RCC 7860 (cell line): ENCODE measurements at places on chromosomes 1 and 21.
A peak's percentile ranks its signal among the peaks of the same experiment; 100 is the strongest.

DNA sequence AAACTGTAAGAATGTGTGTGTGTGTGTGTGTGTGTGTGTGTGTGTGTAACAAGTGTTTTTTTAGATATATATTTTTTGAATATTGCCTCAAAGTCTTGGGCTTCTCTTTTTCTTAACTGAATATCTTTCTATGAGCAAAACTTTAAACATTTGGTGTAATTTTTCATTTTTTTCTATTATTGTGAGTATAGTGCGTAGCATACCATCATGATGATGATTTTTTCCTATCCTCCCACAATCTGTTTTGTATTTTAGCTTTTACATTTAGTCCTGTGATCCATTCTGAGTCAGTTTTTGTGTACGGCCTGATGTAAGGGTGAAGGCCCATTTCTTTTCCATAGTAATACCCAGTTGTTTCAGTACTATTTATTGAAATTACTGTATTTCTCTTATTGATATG lies 680.6 kb downstream of the TTLL7 start:
- DNase-seq = no peak

- DNase-seq = no peak
Measured at GRCh38 chr1:61807606-61808140, 65.4 kb downstream of the PATJ start.

- DNase-seq = no peak
Measured at GRCh38 chr21:35965699-35966098, 94.6 kb downstream of the SETD4 start.

DNA sequence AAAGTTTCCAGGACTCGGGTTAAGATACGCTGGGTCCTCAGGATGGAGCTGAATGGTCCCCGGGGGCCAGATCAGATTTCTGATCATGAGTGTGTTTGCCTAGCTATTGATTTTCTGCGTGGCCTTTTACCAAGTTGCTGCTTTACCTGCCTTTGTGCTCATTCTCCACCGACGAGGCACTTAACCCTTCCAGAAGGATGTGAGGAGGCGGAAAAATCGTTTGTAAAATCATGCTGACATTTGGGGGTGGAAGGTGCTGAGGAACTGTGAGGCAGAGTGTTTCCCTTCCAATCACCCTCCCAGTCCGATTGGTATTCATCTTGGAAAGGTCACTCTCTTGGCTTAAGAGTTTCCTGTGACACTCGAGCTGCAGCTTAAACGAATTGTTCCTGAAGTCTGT lies 337.1 kb upstream of the KAZN start:
- DNase-seq = no peak

GRCh38 chr1:155186067-155186793 lies 12.6 kb downstream of the TRIM46 start:
- no peak for DNase-seq

DNA sequence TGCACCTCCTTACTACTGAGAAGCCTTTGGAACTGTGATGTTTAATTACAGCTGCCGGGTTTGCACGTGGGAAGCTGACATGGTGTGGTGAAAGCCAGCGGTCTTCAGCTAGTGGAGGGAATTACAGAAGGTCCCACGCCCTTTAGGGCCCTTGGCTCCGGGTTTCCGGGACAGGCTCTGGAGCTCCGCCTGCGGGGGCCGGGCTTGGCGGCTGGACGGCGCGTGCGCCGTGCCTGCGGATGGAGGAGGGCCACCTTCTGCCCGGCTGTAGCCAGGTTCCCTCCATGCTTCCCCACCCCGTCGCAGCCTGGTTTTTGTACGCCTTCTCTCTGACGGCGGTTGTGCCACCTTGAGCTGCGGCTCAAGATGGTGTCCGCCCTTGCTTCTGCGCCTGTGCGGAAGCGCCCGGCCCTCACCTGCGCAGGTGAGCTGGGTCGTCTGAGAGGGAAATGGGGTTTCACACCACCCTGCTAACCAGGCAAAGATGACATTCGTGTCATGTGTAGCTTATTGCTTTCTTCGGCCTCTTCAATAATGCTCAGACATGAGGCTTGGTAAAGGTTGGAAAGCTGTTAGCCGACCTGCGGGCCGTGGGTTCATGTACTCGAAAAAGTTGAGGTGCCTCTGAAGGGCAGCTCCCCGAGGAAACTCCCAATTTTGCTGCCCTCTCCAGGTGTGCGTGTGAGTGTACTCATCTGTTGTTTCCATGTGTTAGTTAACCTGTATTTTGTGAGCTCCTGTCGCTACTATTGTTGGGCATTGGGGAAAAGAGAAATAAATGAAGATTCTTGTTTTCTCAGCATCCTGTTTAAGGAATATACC lies 36.6 kb upstream of the OPRD1 start:
- no peak for DNase-seq

- no peak for DNase-seq
Measured at GRCh38 chr1:2151911-2152310, 42.7 kb downstream of the FAAP20 start.

GRCh38 chr1:177275736-177276135 lies 105.0 kb downstream of the BRINP2 start:
- DNase-seq = no peak

GRCh38 chr1:171346881-171347280 lies 32.9 kb downstream of the FMO4 start:
- DNase-seq = no peak

DNA sequence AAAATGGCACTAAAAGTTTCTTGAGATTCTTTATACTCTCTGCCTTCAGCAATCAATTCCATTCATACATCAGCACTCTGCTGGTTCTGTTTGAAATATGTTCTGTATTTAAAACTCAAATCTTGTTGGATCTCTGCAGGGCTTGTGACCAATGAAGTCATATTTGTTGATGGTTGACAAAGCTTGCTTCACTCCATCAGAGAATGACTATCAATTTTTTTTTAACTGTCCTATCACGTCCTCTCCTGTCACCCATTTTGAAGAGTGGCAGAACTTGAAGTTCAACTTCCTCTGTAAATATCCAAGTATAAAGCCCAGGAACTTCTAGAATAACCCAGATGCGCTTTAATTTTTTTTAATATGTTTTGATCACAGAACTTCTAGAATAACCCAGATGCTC lies 10.9 kb downstream of the PRDX6 start:
- no peak for DNase-seq

DNA sequence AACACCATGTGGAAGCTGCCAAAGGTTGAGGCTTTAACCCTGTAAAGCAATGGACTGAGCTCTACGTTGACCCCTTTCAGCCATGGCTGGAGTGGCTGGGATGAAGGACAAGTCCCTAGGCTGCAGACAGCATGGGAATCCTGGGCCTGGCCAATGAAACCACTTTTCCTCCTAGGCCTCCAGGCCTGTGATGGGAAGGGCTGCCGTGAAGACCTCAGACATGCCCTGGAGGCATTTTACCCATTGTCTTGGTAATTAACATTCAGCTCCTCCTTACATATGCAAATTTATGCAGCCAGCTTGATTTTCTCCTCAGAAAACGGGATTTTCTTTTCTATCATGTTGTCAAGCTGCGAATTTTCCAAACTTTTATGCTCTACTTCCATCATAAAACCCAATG lies 214.5 kb downstream of the RGS7 start:
- DNase-seq = no peak

- DNase-seq = no peak
Measured at GRCh38 chr1:210323957-210324356, 4.7 kb upstream of the HHAT start.

- peak; percentile 52 for DNase-seq
Measured at GRCh38 chr1:68442822-68443556, 6.8 kb downstream of the RPE65 start.

DNA sequence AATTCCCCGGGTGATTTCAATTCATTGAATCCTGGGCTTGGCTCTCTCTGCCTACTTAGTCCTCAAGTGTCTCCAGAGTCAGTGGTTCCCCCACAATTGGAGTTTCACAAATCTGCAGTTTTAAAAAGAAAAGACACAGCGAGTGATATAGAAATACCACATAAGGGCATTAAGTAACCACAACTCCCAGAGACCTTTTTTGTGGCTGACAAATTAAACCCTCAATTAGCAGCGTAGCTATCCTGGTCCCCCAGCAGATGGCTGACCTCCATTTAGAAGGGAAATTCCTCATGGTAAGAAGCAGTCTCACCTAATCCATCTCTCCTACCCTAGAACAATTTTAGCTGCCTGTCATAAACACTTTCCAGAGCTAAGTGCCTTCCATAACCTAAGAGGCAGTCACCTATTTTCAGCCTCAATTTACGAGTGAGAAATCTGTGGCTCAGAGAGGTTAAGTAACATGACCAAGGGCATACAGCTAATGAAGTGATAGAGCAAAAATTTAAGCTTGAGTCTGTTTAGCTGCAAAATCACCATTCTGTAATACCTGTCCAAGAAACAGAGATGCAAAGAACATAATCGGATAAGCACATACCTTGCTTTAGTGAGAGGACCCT lies 56.0 kb upstream of the NBPF3 start:
- no peak for DNase-seq

DNA sequence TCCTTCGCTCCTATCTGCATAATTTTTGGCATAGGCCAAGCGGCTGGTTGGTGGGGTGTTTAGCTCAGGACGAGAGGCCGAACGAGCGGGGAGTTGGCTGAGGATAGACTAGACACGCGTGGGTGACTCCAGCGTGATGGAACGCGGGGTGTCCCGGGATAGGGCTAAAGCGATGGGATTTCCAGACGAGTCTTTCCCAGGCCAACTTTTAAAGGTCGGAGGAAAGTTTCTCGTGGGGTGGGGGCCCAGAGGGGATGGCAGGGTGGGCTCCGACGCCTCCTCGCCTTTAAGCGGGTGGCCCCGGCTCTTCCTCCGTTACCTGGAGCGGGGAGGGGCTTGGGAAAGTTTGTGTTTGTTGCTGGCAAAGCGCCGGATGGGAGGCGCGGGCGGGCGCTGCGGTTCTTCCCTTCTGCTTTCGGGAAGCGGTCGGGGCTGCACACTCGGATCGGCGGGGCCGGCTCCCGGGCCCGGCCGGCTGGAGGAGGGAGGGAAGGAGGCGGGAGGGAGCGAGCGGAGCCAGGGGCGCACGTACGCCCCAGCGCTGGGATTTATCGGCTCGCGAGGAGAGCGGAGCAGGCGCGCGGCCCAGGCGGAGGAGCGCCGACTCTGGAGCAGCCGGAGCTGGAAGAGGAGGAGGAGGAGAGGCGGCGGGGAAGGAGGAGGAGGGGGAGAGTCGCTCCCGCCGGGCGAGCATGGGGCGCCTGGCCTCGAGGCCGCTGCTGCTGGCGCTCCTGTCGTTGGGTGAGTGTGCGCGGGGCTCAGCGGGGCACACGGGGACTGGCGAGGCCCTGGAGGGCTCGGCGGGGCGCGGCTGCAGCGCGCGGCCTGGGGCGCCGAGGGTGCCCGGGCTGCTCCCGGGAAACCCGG lies at the start of gene PTGFRN:
Gene PTGFRN (plus strand): TSS at position 405 of the 867 bp plus-strand sequence. CDS start 288 bp downstream, at position 693.
- DNase-seq = peak; percentile 19

- no peak for DNase-seq
Measured at GRCh38 chr21:38671773-38672172, 134.0 kb upstream of the ETS2 start.

DNA sequence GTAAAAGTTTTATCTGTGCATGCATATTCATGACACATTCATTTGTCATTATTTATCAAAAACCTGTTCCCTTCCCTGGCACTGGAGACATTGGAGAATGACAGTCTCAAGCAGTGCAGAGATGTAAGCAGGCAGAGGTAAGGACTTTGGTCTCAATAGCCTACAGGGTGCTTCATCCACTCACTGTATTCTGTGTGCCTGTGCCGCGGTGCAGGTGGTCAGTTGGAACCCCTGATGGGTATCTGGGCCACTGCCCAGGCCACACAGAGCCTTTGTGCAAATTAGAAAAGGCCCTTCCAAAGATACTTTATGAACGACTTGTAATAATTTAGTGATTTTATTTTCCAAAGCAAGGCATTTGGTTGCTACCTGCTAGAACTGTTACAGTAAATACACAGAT lies 44.0 kb downstream of the CDC42 start:
- no peak for DNase-seq

- no peak for DNase-seq
Measured at GRCh38 chr1:97123717-97124431, 402.3 kb downstream of the PTBP2 start.

GRCh38 chr1:68276448-68276847 lies 44.1 kb upstream of the WLS start:
- DNase-seq = no peak

GRCh38 chr1:29880556-29880955 lies 644.2 kb downstream of the PTPRU start:
- no peak for DNase-seq

DNA sequence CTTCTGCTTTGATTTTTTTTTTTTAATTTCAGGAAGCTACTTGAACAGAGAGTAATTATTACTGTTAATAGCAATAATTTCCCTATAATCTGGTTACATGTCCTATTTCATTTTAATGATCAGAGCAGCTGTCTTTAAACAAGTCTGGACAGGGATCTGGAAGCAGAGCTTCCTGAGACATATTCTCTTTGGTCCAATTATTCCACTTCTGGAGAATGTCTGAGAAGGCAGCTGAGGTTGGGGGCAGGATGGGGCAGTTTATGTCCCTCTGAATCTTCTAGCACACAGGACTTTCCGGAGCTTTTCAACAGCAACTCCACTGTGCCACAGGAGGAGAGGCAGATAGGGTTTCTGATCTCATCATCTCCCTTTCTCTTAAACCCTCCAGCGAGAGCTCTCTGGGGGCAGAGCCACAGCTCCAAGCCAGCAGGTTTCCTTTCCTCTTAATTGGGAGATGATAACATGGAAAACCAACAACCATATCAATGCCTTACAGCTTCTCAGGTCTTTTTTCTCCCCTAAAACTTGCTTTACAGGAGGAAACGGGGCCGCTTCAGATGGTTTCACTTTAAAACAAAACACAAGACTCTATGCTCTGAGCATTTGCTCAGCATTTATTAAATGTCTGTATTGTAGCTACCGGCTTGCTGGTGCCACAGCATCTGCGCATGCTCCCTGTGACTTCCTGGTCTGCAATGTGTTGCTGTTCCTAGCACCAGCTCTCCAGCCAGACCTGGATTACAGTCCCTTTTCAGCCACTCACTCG lies 425.7 kb upstream of the USP24 start:
- DNase-seq = no peak
